Activated T-helper 1 cell treated with anti-CD3 and anti-CD28 coated beads, Interleukin-2, amount 50 U/mL, for 16 hours (primary cell): ENCODE measurements at places on chromosomes 4 and X.

DNA sequence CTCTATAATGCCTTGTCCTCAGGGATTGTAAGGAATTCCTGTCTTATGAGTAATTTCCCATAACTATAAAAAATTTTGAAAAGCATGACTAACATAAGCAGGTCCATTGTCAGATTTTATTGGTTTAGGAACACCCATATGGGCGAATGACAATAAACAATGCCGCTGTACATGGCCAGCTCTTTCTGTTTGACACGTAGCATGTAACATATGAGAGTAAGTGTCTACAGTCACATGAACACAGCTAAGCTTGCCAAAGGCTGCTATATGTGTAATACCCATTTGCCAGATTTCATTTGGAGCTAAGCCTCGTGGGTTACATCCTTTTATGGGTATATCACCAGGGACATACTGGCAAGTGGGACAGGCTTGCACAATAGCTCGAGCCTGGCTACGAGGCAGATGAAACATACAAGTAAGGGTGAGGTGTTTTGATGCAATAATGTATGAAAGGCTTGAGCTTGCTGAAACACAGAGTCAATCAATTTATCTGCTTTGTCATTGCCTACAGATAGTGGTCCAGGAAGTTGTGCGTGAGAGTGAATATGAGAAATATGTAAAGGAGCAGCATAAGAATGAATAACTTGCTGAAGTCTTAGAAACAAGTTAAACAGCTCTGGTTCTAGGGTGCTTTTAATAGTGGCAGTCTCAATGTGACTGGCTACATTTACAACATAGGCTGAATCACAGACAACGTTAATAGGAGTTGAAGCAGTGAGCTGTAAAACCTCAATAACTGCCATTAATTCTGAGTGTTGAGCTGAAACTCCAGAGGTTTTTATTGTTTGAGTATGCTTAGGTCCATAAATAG is 67.4 kb upstream of the UGT2B10 start:
- no peak for DNase-seq

DNA sequence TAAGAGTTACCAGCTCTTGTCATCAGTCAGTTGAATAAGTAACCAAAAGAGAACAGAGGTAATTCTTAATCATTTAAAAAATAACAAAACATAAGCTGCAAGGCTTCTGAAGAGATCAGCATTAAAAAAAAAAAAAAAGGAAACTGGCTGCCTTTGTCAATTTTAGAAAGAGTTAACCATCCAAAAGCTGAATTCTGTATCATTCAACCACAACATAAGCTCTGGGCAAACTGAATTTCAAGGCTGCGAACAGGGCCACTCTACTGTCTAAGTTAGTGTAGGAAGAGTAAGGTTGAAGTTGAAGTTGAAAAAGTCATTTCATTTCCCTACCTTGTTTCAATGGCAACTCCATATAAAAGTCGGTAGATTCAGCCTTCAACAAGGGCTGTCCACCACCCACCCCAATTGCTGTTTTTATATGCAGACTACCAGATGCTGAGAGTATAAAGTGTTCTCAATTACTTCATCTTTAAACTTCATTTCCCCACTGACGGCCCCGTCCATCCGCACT is 1.1 kb upstream of the LIN54 start:
- DNase-seq: no peak

DNA sequence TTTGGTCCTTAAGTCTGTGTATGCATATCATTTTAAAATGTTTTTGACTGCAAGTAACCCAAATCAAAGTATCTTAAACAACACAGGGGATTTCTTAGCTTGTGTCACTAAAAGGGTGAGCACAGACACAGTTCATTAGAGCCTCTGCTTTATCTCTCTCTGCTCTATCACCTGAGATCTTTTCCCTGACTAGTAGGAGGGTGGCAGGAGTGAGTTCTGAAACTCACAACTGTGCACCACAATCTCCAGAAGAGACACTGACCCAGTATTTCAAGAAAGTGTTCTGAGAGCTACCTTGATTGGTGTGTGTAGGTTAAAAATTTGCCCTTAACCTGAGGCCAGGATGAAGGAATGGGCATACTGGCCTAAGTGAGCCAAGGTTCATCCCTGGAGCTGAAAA is 24.8 kb downstream of the CCSER1 start:
- DNase-seq: no peak

- DNase-seq: no peak
These were observed 35.6 kb downstream of the LIMCH1 start for GRCh38 chr4:41573502-41574001.

- DNase-seq: no peak
These were observed 16.6 kb downstream of the USO1 start for GRCh38 chr4:75741027-75741426.

DNA sequence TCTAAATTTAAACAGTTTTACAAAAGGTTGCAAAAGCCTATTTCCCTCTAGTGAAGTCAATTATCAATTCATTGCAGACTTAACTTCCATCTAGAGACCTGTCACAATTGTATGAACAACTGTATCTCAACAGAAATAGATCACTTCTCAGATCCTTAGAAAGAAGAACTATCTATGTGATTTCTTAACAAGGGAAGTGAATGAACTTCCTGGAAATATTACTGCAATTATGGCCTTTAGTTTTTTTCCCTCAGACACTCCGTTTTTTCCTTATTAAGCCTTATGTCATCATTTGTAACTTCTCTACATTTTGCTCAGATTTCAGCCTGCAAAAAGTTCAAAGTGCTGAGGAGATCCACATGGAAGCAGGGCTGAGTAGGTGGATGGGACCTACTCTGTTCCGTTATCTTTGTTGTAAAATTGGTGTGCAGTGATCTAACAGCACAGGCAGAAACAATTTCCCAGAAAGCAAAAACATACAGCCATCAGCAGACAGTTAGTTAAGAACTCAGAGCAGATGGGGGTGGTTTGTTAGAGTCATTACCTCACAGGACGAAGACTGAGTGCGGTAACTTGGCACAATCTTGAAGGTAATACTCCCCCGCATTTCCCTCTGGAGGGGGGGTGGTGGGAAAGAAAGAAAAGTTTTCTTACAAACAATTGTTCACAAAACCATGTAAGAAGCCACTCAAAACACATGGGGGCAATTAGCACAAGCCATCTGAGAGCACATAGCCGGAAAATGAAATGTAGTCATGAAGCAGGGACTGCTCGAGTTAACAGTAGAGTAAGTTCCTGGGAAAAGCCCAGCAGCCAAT is 112.3 kb downstream of the NYX start:
- no peak for DNase-seq

DNA sequence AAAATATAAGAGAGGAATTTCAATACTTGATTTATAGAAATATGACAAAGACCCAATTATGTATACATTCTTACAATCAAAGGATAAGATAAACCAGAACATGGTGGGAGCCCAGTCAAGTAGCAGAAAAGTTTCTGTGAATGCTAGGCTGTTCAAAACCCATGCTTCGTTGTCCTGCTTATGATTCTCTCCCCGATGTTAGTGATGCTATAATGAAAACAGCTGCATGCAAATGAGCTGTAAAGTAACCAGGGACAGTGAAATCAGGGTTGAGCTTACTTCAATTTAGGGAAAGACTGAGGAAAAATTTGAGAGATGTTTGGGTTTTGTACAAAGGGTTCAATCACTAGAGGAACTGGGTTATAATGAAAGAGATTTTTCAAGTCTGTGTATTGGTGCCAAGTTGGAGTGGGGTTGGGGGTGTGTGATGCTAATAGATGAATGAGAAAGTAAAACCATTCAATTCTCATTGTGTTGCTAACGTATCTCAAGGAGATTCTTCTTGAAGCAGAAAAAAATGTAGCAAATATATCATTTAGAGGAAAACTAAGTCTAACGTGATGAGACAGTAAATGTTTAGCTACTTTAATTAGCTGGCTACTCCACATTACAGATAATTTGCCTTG is 59.3 kb upstream of the PPP1R2C start:
- DNase-seq: no peak
